ENCODE measurements at places on chromosomes 11 and 22.

DNA sequence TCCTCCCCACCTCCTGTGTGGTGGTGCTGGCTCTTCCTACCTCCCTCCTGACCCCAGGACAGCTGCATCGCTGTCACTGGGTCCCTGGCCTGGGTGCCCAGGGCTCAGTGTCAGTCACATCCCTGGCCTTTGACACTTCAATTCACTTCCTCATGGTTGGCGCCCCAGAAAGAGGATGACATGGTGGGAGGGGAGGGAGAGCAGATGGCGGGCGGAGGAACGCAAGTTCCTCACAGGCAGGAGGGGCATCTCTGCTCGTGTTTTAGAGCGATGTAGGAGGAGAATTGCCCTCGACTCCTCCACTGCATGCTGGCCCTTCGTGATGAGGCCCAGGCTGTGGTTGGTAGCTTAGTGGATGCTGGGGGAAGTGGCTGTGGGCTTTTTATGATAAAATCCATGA, 35.1 kb upstream of the KRTAP5-7 start:
- no peak for DNase-seq

GRCh38 chr11:74682731-74683278, 48.4 kb downstream of the CHRDL2 start:
- DNase-seq, result no peak

DNA sequence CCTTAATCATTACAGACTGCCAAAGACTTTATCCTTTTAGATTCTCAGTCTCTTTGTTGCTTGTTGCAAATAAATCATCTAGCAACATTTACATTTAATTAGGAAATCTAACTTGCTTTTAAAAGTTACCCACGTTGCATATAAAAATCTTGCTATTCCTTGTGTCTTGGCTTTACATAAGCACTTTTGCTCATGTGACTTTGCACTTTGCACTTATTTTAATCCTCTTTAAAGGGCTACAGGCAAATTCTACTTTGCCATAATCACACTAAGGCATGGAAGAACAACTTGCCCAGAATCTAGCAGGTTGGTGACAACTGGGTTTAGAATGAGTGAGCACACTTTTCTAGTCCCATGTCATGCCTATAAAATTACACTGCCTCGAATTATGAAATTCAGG, 25.9 kb downstream of the PRRG4 start:
- no peak for DNase-seq

- no peak for DNase-seq
These were observed 207.5 kb downstream of the ETS1 start for GRCh38 chr11:128379587-128380580.

DNA sequence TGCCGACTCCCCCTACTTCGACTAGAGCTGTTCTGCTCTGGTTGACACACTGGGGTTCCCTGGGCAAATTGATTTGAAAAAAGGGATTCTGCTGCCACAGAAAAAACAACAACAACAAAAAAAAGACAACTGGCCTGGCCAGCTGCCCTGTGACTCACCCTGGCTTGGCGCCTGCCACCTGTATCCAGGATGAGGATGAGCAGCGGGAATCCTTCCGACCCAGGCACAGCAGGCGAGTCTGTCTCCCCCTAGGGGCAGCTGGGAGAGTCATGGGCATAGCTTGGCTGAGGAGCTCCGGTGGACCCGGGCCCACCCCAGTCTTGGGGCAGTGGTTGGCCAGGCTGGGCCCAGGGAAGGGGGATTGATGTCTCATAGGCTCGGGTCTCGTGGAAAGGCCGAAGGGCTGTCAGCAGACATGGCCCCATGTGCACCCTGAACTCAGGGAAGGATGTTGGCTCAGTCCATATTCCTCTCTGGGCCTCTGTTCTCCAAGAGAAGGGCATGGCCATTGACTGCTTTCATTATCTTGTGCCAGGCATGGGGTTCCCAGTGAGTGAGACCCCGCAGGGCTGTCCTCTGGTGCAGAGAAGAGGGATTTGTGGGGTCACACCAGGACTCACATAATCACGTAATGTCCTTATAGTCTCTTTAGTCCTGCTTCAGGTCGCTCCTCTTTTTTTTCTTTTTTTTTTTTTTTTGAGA, 10.4 kb upstream of the SUN2 start:
- peak; percentile 73 for DNase-seq

DNA sequence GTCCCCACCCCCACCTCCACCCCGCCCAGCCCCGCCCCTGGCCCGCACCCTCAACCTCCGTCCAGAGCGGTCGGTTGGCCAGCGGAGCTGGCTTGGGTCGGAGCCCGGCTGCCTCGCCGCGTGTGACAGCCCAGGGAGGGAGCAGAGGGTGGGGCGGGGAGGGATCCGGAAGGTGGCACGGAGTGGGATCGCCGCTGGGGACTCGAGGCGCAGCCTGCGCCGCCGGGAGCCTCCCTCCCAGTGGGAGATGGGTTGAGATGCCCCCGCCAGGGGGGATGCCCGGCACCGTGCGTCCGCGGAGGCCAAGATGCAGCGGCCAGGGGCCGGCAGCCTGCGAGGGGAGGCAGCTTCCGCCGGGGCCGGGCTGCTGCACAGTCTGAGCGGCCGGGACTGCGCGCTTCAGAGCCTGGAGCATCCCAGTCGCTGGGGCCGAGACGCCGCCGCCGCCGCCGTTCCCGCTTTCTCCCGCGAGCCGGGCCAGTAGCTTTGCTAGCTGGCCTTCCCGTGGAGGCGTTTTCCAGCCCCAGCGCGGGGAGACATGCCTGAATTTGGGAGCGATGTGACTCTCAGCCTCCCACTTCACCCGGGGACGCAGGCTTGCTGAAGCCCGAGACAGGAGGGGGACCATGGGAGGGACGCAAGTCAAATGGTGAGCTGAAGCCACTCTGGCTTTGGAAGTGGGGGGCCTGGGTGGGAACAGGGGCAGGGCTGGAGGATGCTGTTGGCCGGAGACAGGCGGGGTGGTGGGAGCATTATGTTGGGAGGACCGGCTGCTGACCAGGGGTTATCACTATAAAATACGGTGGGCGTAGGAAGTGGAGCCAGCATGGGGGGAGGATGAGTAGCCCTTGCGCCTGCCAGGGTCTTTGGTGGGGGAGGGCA, 40.2 kb downstream of the DIXDC1 start:
- peak; percentile 85 for DNase-seq

- peak; percentile 13 for DNase-seq
These were observed 117.3 kb upstream of the CTSC start for GRCh38 chr11:88454881-88455280.

DNA sequence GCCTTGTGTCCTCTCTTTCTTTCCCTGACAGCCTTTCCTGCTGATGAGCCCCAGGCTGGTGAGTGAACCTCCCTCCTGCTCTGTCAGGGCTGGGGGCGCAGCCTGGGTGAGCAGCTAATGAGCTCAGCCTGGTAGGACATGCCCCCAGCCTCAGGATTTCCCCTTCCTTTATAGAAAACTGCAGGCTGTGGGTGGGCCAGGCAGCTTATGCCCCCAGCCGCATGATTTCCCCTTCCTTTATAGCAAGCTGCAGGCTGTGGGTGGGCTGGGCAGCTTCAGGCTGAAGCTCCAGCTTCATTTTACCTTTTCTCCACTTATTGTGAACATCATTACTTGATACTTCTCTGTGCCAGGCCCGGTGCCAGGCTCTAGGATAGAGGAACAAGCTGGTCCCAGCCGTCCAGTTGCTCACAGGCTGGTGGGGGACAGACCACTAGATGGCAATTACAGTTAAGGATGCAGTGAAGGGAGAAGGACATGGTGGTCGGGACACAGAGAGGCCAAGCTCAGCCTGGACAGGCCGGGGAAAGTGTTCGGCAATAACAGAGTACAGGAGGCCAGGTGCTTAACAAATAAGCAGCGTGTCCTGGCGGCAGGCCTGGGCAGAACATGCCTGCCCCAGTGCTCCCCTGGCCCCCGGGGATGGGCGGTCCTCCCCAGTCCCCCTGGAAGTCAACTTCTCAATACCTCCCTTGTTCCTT, 5.3 kb downstream of the LGALS12 start:
- no peak for DNase-seq

GRCh38 chr11:130246738-130247137, 68.0 kb downstream of the ZBTB44 start:
- DNase-seq, result peak; percentile 17

- no peak for DNase-seq
These were observed 13.9 kb downstream of the TMEM184B start for GRCh38 chr22:38258895-38259294.

DNA sequence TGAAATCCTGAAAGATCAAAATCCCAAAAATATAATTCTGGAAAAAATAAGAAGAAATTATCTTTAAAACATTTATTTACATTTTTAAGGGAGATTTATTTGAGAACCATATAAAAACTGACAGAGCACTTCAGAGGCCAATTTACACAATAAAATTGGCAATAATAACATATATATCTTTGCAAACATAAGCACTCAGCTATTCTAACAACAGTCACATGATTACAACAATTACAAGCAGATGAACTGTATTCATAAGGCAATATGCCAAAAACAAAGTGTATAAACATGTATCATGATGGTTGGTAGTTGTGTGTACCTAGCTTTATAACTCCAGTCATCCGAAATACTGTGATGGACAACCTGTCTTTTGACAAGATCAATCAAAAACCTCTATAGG, 17.7 kb upstream of the RASSF10 start:
- no peak for DNase-seq

DNA sequence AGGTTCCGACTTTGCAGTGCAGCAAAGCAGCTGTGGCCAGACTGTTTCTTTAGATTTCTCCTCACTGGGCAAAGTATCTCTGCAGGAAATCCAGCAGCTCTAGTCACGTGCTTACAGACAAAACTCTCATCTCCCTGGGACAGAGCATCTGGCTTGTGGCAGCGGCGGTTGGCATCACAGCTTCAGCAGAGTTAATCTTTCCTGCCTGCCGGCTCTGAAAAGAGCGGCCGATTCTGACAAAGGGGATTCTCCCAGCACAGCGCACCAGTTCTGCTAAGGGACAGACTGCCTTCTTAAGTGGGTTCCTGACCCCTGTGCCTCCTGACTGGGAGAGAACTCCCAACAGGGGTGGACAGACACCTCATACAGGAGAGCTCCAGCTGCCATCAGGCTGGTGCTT, 1357.3 kb upstream of the TENM4 start:
- DNase-seq, result no peak

- DNase-seq, result no peak
These were observed 52.0 kb upstream of the DEPDC7 start for GRCh38 chr11:32963721-32964120.

DNA sequence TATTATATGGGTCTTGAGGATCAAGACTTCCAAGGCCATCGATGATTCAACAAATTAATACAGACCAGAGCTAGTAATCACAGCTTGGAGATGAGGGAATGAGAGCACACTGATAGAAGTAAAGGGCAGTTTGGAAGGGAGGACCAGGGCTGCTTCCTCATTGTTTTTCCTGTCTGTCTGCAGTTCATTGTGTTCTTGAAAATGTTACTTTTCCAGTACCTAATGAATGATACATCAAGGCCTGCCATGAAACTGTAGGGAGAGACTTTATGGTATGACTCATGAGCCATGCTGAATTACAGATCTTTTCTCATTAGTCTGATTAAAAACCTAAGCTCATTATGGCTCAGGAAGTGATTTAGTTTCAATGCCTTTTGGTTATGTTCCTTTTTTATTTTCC, 855.6 kb downstream of the KCNA4 start:
- DNase-seq, result no peak

DNA sequence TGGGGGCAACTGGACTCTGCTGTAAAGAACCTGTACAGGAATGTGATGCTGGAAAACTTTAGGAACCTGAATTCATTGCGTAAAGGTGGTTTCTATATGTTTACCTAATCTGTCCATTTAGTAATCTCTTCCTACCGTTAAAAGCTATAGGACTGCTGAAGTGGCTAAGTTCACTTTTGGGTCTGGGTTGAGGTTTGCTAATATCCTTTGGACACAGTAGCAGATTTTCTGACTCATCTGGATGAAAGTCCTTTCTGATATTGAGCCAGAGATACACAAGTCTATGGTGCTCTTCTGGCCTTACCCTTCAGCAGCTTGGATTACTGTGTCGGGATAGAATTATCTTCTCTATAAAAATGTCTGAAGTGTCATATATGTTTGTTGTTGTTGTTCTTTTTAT, 16.9 kb downstream of the ZNF215 start:
- peak; percentile 38 for DNase-seq

- DNase-seq, result peak; percentile 61
These were observed 21.2 kb upstream of the BLID start for GRCh38 chr11:122137078-122137793.

DNA sequence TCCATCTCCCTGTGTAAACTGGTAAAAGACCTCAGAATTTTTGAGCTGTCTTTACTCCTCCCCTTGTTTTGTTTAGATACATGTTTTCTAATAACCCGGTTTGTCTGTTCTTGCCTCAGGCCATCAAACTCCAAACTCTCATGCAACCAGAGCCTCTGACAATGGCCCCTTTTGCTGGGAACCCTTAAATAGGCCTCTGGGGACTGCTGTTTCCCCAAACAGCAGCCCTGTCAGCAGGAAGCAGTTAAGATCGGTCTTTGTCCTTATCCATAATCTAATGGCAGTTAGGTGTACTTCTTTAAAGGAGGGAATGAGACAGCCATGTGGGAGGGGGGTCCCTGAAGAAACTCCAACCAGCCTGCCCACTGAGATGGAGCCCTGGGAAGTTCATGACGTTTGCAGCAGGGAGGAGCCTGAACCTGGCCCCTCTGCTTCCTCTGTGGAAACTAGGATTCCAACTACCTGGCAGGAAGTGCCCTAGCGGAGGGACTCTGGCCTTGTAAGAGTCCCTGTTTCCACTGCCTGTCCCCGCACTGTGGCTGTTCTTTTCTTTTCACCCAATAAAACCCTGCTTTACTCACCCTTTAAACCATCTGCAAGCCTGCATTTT, 1354.4 kb downstream of the LRRC4C start:
- DNase-seq, result no peak

DNA sequence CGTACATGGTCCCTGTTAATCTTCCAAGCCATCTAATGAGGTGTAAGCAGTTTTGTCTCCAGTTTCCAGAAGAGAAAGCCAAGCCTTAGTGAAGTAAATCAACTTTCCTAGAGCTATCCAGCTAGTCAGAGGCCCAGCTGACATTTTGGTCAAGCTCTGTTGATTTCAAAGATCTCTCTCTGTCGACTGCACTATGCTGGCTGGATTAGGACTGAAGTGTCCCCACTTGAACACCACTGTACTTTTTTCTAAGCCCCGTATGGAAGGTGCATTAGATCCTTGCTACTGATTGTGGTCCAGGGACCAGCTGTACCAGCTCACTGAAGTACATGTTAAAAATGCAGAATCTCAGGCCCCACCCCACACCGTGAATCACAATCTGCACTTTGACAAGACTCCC, 176.5 kb upstream of the NAV2 start:
- no peak for DNase-seq

GRCh38 chr22:20238901-20239675, 29.0 kb downstream of the RTN4R start:
- DNase-seq, result peak; percentile 62

DNA sequence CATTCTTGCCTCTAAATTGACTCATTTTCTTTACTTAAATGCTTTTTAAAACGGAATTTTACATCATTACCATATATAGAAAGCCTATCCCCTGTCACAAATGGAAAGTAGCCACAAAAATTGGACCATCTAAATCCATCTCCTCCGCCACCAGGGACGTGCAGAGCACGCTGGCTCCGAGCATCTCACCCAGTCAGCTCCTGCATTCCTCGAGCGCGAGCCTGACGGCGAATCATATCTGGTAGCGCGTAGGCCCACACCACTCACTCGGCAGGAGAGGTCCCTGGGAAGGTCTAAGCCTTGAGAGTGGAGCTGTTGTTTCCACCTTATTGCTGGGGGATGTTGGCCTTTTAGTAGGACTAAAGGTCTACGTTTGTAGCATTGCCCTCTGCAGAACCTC, 152.4 kb downstream of the TRIM29 start:
- no peak for DNase-seq

GRCh38 chr11:33362051-33362910, 105.1 kb downstream of the HIPK3 start:
- peak; percentile 47 for DNase-seq

GRCh38 chr11:94588366-94588942, 21.3 kb downstream of the PIWIL4 start:
- no peak for DNase-seq

GRCh38 chr11:31940371-31941037, 129.4 kb upstream of the PAX6 start:
- no peak for DNase-seq
